ENCODE measurements at places on chromosomes 4 and X.
A peak's percentile ranks its signal among the peaks of the same experiment; 100 is the strongest.

GRCh38 chr4:159222043-159222552 is 119.2 kb downstream of the RAPGEF2 start:
- no peak for DNase-seq

DNA sequence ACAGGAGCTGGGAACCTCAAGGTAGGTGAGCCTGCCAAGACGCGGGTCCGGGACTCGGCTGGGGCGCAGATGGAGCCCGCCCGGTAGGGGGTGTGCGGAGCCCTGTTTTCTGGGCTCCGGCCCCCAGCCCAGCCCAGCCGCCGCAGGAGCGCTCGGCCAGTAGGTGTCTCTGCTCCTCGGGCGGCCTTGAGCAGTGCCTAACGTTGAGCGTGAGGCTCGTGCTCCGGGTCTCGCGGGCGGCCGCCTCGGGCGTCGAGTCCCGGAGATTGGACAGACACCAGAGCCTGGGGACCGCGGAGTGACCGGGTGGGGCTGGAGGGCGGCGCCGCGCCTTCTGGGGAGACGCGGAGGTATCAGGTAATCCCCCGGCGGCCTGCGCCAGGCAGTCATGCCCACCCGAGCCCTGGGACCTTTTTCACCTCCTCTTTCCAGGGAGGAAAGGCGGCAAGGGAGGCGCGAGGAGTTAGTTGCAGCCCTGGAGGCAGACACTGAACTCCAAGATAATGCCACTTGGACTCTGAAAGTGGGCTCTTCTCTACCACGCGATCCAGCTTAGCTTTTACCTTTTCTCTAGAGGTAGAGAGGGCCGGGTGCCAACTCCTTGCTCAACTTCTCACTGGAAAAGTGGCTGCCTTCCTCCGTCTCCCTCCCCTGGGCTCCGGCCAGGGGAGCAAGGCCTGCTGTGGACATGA is 14.5 kb upstream of the FGG start:
- DNase-seq, result no peak

DNA sequence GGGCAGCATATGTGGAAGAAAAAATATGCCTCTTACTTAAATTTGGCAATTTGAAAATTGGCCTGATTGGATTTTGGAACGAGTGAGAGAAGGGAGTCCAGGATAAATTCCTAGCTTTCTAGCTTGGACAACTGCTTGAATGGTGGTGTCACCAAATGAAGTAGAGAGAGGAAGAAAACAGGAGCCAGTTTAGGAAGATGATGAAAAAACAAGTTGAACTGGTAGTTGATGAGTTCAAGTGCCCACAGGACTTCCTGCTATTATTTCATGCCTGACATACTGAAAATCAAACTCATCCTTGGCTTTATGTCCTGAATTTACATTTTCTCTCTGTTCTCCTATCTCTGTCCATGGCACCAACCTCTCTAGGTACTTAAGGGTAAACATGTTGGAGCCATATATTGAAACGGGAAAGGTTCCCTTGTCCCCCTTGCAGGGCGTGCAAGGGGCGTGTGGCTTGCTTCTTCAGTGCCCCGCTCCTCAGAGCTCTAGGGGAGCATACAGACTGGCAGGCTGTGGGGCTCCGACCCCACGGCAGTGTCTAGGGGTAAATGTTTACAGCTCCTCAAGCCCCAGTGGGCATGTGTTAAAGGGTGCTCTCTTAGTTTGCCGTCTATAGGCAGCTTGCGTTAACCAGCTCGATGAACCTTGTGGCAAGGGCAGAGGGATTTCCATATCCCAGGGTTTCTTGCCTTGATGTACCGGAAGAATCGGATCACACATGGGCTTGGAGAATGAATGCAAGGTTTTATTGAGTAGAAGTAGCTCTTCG is 250.7 kb upstream of the PGRMC2 start:
- DNase-seq, result no peak

DNA sequence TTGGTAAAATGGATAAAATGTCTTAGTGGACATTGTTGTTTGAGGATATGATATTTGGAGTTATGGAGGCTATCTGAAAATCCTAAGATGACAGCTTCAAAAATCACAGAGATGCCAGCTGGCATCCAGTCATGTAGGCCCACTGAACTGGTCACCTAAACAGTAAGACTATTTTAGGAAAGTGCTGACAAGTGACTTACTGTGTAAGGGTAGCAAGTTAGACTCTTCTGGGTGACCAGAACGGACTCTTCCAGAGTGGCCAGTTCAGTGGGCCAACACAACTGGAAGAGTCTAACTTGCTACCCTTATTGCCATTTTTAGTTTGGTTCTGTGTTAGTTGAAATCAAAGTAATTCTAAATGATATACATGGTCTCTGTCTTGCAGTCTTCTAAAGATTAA is 61.4 kb upstream of the ATP8A1 start:
- DNase-seq, result no peak

- no peak for DNase-seq
These were observed 414.0 kb upstream of the HS3ST1 start for GRCh38 chr4:11842620-11843263.

- no peak for DNase-seq
These were observed 111.8 kb upstream of the MAP3K15 start for GRCh38 chrX:19627081-19627480.

GRCh38 chr4:76943790-76944189 is 5.8 kb upstream of the SEPTIN11 start:
- DNase-seq, result no peak

DNA sequence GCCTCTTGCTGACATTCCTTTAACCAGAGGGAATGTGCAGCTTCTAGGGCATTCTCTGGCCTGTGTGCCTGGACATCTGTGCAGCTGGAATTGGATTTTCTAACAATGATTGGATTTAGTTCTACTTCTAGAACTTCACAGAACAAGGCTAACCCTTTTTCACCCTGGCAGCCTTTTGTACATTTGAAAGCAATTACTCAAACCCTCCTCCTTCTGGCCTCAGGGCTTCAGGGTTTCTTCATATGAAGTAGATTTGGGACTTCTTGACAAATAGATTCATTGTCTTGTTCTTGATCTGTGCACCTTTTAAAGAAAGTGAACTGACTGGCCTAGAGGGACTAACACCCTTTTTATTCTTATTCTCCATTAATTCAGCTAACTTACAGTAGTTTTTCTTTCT is 30.1 kb downstream of the SPATA18 start:
- no peak for DNase-seq

- DNase-seq, result no peak
These were observed 54.6 kb downstream of the USP26 start for GRCh38 chrX:133042260-133042659.

DNA sequence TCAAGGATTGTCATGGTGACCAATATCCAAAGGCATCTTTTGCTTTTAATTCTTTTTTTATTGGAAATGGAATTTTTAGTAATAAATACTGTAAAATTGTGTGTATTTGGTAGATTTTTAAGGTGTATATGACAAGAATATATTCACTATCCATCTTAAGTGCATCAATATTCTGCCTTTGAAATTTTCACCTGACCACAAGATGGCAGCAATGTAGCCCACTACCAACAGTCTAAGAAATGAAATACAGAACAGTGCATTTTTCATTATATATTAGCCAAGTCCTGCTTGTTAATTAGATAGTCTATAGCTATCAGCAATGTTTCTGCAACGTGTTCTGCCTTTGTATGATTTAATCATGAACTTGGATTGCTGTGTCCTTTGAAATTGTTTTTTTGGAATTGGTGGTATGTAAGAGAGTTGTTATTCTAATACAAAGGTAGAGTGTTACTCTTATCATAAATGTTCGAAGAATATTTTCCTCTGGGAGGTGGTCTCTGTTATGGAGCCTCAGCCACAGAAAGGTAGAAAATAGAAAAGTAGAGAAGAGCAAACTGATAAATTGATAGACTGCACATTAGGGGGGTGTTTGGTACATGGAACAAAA is 38.2 kb downstream of the HPGDS start:
- DNase-seq, result peak; percentile 3

DNA sequence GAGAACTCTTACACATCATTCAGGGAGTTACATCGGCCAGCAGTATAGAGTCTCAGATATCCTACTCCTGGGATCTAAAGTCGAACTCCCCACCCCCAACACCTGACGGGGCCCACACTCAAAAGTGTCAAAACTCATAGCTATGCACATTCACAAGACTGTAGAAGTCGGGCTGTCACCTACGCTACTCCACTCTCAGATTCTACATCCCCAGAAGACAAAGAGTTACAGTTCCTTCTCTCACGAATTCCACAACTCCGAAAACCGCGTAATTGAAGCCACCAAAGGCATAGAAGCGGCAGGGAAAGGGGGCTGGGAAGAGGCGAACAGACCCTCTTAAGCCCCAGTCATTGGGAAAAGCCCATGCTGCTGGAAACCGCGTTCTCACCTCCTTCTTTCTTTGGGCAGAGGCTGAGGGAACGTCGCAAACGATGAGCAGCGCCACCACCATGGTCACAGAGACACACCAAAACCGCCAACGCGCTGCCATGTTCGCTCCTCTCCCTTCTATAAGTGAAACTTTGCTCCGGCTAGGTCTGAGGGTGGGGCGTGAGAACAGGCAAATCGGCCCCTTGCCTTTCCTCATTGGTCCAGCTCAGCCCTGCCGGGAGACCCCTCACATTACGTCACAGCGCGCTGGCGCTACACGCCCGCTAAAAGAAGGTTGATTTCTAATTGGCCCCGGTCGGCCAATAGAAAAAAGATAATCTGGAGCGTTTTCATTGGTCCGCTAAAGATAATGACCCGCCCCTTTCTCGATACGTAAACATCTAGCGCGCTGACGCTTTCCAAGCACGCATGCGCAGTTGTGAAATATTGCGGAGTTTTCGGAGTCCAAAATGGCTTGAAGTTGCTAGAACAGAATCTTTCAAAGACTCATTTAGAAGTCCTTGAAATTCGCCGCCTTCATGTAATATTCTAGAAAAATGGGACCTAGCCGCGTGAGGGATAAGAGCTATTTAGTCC is at the start of gene MAGT1:
MAGT1 (minus strand) TSS at position 515 of the 966 bp plus-strand sequence; CDS start at position 490, 25 bp downstream.
- DNase-seq, result peak; percentile 94

DNA sequence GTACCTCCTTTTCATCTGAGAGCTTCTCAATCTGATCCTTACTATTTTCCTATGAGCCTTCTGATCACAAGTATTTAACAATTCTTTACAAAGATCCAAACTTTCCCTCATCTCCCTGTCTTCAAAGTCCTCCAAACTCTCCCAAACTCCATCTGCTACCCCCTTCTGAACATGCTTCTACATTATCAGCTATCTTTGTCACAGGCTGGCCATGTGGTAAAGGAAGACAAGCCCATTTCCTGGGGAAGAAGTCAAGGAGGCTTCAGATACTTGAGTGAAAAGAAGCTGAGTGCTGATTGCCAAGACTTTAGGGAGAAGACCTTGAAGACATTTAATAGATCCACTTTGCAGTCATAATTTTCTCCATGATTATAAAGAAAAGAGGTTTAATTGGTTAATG is 231.4 kb downstream of the CWH43 start:
- no peak for DNase-seq

DNA sequence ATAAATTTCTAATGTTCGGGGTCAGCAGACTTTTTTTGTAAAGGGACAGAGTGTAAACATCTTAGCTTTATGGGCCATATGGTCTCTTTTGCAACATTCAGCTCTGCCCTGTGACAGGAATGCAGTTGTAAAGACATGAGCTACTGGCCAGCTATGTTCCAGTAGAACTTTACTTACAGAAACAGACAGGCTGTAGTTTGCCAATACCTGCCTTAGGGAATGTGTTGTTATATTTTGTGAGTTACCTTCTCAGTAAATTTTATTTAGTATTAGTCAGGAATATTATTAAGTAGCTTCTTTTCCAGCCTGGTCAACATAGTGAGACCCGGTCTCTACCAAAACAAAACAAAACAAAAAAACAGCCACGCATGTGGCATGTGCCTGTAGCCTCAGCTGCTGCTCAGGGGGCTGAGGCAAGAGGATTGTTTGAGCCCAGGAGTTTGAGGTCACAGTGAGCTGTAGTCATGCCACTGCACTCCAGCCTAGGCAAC is 48.7 kb downstream of the HTT start:
- DNase-seq, result peak; percentile 58

GRCh38 chr4:1194010-1194900 is 21.9 kb upstream of the SPON2 start:
- peak; percentile 29 for DNase-seq

GRCh38 chr4:99724067-99724466 is 66.4 kb upstream of the C4orf54 start:
- no peak for DNase-seq

GRCh38 chr4:11496351-11496829 is 67.7 kb upstream of the HS3ST1 start:
- DNase-seq, result peak; percentile 12

GRCh38 chr4:1112174-1112820 is 1.1 kb downstream of the RNF212 start:
- DNase-seq, result no peak

DNA sequence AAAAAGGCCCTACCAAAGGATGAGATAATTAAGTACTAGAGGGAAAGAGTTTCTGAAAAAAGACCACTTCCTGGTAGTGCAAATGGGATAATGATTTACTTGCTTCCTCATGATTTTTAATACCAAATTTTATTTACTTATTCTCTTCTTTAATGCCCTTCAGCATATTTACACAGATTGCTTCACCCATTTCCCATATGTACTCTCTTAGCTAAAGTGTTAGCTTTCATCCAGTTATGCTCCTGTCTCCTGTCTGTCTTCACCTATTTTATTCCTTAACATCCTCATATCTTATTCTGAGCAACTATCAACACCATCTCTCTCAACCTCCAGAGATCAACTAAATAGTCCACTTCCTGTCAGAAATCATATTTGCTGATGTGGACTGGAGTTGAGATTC is 183.2 kb upstream of the HS3ST1 start:
- DNase-seq, result no peak

GRCh38 chr4:38650133-38650532 is 13.9 kb upstream of the KLF3 start:
- DNase-seq, result no peak

- no peak for DNase-seq
These were observed 607.3 kb downstream of the ANKRD50 start for GRCh38 chr4:124105212-124105611.

DNA sequence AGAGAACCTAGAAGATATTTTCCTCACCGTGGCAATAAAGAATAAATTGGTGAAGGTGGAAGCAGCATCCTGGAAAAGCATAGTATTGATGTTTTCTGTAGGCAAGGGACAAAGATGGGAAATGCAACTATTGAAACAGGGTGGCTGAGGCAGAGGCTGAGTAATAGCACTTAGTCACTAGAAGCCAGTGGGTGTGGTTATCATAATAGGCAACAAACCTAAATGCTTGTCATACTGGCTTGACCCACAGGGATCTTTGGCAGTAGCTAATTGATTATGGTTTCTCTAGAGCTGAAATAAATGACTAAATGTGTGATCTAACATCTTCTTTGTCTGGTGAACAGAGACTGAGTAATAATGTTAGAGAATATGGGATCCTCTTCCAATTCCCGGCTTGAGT is 353.6 kb upstream of the RPS6KA3 start:
- DNase-seq, result peak; percentile 52

GRCh38 chr4:40363382-40363920 is 28.3 kb downstream of the CHRNA9 start:
- DNase-seq, result no peak

DNA sequence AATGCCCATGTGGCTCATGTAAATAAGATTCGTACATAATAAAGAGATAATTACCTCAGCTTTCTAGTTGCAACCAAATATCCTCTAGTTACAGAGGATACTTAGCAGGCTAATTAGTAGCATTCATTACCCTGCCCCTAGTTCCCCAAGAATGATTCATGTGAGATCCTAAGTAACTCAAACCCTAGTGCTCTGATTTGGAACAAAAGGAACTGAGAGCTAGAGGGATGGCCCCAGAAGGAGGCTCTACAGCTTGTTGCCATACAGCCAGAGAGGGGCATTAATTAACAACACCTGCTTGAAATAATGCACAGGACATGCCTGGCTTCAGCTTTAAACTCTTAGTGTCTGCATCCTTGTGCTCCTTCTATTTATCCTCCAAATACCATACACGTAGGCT is 32.6 kb upstream of the CBR4 start:
- DNase-seq, result no peak
